ENCODE measurements at places on chromosomes 3 and 15.

- no peak for DNase-seq
Measured at GRCh38 chr3:135927155-135927554, 38.4 kb upstream of the PPP2R3A start.

DNA sequence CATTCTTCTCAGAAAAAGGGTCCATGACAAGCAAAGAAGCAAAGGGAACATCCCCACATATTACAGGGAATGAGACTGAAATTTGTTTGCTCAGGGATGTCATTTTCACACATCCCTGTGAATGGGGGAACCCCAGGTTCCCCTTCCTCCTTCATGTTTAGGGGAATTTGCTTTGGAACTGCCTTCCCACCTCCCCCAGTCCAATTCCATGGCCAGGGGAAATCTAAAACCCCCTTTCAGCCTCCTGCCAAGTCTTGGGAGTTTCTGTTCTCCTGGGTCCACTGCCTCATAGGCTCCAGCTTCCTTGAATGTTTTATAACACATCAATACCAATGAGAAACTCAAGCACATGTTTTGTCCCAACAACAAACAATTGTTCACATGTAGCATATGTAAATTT is 297.5 kb upstream of the CTNNB1 start:
- DNase-seq = no peak

DNA sequence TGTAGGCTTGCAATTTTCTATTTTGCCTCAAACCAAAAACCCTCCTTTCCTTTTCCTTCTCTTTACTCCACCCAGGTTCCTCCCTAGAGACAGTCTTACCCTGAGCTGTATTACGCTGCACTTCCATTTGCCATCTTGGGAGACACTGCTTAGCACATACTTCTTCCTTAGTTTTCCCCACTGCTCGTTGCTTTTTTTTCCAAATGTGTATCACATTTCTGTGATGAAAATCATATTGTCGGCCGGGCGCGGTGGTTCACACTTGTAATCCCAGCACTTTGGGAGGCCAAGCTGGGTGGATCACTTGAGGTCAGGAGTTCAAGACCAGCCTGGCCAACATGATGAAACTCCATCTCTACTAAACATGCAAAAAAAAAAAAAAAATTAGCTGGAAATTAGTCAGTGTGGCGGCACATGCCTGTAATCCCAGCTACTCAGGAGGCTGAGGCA is 29.5 kb downstream of the POPDC2 start:
- no peak for DNase-seq

- DNase-seq = no peak
Measured at GRCh38 chr15:81939604-81940440, 106.0 kb downstream of the MEX3B start.

GRCh38 chr3:10646531-10647335 is 141.3 kb upstream of the ATP2B2 start:
- no peak for DNase-seq

DNA sequence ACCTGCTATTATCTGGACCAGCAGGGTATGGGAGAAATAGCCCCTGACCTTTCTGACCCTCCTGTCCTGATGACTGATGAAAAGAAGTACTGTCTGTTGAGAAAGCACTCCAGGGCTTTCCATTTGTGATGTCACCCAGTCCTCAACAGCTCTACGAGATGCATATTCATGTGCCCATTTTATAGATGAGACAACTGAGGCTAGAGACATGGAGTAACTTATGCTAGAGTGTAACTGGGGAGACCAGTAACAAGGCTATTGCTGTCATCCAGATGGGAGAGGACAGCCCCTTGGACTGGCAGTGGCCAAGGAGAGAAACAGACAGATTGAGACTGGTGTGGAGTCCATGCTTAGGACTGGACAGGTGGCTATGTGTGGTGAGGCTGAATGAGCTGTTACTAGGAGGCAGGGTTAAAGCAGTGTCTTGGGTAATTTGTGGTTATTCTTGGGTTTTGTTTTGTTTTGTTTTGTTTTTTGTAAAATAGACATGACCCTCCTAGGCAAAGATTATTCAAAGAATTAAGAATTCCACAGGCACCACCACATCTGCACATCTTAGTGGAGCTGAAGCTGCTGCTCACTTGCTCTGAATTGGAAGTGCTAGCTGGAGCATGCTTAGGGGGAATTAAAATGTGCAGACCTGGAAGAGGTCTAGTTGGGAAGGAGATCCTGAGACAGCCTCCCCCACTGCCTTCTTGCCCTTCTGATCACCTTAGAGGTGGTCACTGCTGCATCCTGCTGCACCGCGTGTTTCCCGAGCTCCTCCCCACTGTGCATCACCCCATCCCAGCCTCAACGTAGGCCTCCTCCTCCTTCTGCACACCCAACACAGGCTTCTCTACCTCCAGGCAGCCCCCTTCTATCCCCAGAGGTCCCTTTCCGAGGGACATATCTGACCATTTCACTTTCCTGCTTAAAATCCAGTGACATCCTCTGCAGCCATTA is 8.4 kb downstream of the HRH1 start:
- no peak for DNase-seq

DNA sequence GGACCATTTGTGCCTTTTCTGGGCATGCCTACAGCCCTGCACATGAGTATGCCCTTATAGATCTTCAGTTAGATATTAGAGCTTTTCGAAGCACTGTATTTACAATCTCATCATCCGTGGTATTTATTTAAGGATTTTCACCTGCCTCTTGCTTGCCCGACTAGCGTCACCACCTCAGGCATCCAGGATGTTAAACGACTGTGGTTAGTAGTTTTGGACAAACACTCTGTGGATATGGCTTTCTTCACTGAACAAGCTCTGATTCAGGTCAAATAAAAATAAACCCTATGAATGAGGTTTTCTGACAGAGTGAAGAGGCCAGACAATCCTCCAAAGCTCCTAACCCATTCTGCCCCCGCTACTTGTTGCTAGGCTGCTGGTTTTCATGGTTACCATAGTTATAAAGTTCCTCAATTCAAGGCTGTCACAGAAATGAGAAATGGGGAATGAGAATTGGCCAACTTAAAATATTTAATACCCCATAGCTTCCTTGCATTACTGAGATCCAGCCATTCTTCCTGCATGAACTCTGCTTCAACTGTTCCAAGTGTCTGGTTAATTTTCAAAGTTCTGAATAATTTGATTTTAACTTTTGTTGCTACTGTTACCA is 440.1 kb downstream of the GABRG3 start:
- DNase-seq = no peak

GRCh38 chr3:197881970-197882338 is 68.0 kb upstream of the RPL35A start:
- DNase-seq = no peak

DNA sequence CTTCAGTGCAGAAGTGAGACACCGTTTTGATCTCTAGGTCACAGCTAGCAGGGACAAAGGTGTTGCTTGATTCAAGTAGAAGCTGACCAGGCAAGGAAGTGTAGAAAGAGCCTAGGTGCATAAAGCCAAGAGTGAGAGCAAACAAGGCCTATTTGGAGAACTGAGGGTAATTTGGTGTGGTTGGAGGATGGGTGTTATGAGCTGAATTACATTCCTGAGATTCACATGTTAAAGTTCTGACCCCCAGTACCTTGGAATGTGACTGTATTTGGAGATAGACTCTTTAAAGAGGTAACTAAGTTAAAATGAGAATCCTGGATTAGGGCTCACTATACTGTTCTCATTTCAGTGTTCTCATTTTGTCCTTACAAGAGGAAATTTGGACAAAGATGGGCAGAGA is 191.3 kb downstream of the ZMAT3 start:
- DNase-seq = no peak

DNA sequence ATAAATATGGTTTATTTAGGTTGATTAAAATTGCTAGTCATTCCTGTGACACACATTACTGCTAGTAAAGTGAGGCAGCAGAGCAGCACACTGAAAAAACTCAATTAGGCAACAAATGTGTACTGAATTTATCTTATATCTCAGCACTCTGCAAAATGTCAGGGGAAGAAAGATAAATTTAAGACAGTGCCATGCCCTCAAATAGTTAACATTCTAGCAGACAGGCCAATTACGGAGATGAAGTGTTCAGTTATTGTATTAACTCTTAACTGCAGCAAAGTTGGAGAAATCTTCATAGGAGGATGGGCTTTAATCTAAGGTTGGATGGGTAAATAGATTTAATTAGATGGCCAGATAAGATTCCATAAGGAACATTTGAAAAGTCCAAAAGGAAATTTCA is 127.9 kb downstream of the PCCB start:
- DNase-seq = no peak

DNA sequence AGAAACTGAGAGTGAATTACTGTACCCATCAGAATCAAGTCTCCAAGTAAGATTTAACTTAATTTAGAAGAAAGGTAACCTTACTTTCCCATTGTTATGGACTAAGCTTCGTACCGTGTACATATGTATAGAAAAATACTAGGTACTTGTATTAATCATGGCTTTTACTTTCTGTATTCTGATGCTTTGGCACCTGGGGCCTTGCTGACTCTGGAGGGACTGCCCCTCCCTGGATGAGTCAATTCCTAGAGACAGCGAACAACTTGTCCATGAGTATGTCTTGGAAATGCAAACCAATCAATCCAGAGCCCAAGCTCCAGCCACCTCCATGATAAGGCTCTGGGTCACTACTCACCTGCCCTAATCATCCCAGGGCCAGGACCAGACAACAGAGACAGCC is 50.0 kb upstream of the DGKG start:
- no peak for DNase-seq

GRCh38 chr3:176147251-176147650 is 1050.0 kb downstream of the TBL1XR1 start:
- DNase-seq = peak; percentile 82

- DNase-seq = no peak
Measured at GRCh38 chr3:43390255-43390588, 103.9 kb downstream of the SNRK start.

- peak; percentile 66 for DNase-seq
Measured at GRCh38 chr3:159882790-159883779, 105.5 kb upstream of the IL12A start.

DNA sequence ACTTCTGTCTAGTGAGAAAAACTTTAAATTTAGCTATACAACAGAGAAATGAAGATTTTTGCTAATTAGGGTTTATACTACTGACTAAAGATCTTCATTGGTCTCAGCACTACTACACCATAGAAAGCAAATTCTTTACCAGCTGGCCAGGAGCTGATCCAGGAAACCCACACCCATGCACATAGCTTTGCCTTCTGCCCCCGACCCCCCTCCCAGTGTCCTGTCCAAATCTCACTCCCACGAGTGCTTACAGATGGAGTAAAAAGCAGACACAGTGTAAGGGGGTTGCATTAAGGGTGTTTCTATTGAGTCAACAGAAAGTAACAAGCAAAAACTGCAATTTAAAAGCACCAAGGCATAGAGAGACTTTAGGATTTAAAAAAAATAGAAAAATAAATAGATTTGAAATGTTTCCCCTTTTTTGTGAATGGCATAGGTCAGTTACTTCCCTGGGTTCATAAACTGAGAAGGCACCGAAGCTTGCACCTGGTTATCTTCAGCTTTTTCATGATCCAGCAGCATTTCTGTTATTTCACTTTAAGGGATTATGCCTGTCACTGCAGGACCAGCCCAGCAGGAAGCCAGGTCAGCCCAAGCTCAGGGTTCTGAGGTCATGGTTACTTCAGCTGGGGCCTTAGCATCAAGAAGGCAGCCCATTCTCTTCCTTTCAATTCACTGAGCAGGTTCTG is 124.3 kb downstream of the CTNNB1 start:
- DNase-seq = no peak

GRCh38 chr15:62881056-62881455 is 161.5 kb upstream of the TPM1 start:
- no peak for DNase-seq

DNA sequence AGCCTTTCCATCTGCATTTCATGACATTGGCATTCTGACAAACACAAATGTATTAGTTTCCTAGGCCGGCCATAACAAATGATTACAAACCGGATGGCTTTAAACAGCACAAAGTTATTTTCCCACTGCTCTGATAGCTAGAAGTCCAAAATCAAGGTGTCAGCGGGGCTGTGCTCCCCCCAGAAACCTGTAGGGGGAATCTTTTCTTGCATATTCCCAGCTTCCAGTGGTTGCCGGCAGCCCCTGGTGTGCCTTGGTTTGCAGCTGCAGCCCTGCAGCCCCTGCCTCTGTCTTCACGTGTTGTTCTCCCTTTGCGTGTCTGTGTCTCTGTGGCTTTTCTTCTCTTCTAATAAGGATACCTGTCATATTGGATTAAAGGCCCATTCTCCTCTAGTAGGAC is 79.0 kb upstream of the CDV3 start:
- DNase-seq = no peak

DNA sequence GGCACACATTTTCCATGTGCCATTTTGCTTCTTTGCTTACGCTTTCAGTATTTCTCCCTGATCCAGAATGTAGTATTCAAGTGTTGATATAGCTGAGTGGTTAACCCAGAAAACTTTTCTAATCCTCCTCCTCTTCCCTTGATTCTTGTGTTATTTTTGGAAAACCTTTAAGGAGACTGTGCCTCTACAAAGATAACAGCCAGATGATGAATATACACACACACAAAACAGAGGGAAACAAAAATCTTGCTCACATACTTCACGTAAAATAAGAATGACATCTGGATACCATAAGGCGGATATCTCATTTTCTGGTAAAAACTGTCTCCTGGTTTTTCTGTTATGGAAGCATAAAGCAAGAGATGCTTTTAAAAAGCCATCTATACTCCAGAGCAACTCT is 295.8 kb upstream of the THBS1 start:
- DNase-seq = no peak

- DNase-seq = no peak
Measured at GRCh38 chr15:78263907-78264303, 457 bp upstream of the DNAJA4 start.

DNA sequence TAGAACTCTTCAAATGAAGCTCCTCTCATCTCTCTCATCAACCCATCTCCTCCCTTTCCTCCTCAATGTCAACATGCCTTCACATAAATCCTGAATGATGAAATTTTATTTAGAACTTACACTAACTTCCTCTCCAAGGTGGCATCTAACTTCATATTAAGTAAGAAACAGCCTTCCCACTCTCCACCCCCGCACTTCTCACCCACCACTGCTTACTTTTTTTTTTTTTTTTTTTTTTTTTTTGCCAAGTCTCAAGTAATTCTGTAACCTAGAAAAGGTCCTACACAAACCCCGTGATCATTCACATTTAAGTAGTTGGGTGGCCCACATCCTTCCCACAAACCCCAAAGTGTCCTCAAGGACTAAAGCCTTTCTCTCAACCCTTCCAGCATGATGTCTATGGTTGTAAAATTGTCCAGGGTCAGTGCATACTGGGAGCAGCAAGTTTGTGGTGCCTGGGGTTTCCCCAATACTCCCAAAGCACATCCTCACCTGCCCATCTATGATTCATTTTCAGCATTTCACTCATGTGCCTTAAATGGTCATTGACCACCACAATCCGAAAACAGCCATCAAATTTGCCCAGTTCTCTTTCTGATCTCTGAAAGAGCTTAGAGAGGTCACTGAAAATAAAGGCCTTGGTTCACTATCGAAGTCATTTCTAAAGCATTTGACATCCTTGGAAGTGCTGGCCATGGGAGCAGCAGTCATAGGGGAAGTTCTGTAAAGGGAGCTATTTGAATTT is 47.2 kb downstream of the CD86 start:
- DNase-seq = no peak

GRCh38 chr3:127066635-127067034 is 83.7 kb downstream of the PLXNA1 start:
- DNase-seq = no peak
